ENCODE measurements at places on chromosomes 5 and 9.
A peak's percentile ranks its signal among the peaks of the same experiment; 100 is the strongest.

GRCh38 chr5:146878476-146879172 is at the start of gene PPP2R2B:
TSS of gene PPP2R2B (minus strand) at chr5:146878757.
- no peak for DNase-seq

- DNase-seq, result no peak
These were observed 19.0 kb upstream of the SPINK4 start for GRCh38 chr9:33220681-33221567.

DNA sequence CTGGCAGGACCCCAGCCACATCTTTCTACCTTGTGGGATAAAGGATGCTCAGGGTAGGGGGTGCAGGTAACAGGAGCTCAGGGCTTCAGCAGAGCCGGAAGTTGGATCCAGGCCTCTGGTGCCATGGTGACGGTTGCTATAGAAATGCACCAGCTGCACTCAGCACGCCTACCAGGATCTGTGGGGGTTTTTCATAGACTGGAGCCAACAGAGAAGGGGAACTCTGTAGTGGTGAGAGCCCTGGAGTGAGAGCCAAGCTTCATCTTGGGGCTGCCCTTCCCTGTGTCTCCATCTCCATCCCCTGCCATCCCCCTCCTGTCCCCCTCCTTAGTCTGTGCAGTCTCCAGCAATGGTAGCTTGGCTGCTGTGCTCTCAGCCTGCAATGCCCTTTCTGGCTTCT is 27.5 kb upstream of the BOD1 start:
- peak; percentile 31 for DNase-seq

GRCh38 chr9:31774571-31774970 is 609.9 kb upstream of the ACO1 start:
- no peak for DNase-seq

- no peak for DNase-seq
These were observed 13.5 kb downstream of the TXNDC15 start for GRCh38 chr5:134887593-134888159.

DNA sequence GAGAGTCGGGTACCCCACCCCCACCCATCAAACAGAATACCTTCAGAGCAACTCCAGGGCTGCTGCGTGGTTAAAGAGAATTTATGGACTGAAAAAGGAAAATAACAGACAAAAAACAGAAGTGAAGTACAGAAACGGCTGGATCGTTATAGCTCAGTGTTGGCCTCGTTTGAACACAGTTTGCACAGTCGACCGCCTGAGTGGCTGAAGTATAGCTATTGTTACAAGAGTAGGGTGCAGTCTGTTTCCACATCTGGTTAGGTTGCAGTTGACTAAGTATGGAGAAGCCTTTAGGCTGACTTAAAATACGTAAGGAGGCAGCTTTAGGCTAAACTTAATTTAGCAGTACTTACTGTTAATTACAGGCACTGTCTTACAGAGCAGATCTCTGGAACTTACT is 121.2 kb downstream of the GCNT1 start:
- DNase-seq, result no peak

DNA sequence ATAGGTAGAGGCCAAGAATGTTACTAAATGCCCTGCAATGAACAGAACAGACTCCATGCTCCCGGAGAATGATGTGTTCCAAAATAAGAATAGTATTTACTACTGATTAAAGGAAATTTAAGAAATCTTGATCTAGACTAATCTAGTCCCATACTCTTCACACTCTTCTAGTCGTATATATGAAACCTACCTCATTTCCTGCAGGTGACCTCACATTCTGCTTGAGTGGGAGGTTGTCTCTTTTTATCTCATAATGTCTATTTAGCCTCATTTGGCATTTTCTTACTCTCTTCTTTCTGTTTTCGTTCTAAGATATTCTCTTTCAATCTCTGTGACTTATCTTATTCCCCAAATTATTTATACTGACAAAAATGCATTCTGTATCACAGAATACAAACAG is 9.2 kb upstream of the SHOC1 start:
- DNase-seq, result no peak

GRCh38 chr9:120852240-120853010 is 9.7 kb upstream of the PSMD5 start:
- no peak for DNase-seq

DNA sequence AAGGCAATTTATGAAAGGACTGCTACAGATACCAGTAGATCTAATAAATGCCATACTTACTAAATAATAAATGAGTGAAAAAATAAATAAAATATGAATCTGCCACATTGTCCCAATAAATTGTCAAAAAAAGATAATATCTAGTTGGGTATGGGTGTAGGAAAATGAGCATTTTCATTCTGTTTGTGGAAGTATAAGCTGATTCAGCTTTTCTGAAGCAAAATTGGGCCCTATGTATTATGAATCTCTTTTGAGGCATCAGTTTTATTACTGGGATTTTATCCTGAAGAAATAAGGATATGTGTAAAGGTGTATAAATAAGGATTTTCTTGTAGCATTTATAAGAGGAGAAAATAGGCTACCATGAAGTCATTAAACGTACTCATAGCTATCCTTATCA is 46.1 kb downstream of the CAVIN4 start:
- DNase-seq, result no peak

- peak; percentile 4 for DNase-seq
These were observed 134.1 kb downstream of the NDUFS4 start for GRCh38 chr5:53694520-53695022.

- DNase-seq, result peak; percentile 50
These were observed 121.9 kb upstream of the GRHPR start for GRCh38 chr9:37300620-37301019.

- no peak for DNase-seq
These were observed 68.6 kb upstream of the MAP3K1 start for GRCh38 chr5:56746553-56747339.

DNA sequence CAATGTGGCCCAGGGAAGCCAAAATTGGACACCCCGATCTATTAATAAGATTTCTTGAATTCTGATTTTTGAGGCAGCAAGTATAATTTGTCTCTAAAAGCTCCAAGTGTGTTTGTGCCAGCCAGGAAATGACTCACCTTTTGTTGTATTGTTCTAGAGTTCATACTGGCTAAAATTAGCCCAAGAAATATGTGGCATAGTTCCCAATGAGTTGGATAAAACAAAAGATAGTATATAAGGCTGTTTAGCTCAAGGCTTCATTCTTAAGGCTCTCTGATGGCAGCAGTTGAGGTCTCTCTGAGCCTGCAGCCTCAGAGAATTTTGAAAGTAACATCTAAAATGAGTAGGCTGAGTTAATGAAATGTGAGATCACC is 21.6 kb downstream of the HMGXB3 start:
- DNase-seq, result peak; percentile 81

DNA sequence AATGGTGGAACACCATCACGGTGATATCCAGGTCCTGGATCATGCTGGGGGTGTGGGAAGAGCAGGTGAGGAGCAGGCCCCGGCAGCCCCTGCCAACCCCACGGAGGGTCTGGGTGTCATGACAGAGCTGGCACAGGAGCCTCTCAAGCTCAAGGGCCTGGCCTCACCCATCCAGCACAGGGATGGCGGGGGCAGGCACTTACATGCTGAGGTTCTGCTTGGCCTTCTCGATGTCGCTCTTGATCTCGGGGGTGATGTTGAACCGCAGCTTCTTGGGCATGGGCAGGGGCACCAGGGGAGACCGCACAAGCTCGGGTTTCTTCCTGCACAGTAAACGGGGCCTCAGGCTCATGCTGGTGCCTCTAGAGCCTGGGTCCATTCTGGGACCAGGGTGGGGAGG is 12.3 kb downstream of the CRAT start:
- DNase-seq, result no peak

DNA sequence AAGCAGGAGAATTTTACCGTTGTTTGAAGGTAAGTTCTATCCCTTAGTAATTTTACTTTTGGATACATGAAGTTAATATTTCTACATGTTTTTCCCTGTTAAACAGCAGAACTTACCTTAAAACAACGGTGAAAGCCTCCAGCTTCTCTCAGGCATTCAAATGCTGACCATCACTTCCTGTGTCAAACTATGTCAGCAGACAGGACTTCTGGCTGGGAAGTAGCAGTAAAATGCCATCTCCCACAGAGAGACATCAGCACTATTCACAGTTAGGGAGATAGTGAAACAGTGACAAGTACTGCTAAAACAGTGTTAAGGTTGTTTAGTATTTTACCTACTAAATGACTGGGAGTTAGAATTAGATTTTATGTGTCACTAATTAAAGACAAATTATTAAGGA is 34.2 kb upstream of the GOLGA1 start:
- DNase-seq, result peak; percentile 71

DNA sequence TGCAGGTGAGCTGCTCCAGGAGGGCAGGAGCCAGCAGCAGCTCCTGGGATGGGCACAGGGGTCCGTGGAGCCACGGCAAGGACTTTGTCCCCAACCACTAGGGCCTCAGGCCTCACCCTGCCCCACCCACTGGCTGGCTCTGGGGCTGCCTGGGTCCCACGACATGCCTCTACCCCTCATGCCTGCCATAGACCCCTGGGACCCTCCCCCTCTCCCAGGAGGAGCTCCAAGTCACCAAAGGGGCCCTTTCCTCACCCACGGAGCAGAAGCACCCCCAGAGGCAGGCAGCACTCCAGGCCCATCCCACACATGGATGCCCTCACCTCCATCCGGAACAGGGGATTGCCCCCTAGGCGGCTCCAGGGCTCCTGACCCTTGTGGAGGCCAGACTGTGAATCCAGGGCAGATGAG is 6.5 kb downstream of the ABCA2 start:
- DNase-seq, result no peak

- DNase-seq, result no peak
These were observed 2.8 kb upstream of the STOML2 start for GRCh38 chr9:35105571-35106342.

DNA sequence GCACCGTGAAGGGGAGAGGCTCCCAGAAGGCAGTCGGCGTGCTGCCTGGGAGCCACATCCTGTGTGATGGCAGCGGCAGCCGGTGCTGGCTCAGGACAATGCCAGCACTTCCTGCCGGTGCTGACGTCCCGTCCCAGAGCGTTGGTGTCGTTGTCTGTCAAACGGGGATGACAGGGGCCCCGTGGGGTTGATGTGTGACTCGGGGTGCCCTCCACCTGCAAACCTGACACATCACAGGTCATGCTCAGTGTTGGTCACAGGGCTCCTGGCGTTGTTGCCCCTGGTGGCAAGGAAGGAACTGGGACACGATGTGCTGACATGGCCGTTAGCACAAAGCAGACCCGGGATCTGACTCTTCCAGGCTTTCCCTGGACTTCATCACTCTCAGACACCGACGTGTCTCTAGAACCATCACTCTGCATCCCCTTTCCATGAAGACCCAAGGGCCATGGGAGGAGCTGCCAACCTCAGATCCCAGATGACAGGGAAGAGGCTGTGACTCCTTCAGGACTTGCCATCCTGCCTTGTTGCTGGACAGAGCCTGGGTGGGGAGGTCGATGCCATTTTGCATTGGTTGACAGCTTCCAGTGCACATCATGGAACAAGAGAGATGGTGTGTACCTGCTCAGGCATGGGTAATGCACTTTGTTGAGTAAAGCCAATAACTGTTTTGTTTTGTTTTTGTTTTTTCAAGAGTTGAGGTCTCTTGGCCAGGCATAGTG is 21.5 kb downstream of the PLPP7 start:
- no peak for DNase-seq

DNA sequence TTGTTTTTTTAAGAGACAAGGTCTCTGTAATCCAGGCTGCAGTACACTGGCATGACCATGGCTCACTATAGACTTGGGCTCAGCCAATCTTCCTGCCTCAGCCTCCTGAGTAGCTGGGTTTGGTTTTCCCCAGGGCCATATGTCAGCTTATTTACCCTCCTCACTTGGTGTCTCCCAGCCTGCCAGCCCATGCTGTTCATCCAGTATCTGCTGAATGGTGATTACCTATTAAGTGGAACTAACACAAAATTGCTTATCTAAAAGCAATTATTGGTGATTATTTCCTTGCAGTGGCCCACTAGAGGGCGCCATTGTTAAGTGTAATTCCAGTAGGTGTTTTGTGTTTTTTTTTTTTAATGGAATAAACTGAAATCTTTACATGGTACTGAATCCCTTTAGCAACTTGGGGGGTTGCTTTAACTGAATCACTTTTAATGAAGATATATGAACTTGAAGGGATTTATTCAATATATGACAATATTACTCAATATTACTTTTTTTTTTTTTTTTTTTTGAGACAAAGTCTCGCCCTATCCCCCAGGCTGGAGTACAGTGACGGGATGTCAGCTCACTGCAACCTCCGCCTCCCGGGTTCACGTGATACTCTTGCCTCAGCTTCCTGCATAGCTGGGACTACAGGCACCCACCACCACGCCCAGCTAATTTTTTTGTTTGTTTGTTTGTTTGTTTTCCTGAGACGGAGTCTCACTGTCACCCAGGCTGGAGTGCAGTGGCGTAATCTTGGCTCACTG is 13.8 kb downstream of the EXOSC2 start:
- peak; percentile 83 for DNase-seq

GRCh38 chr5:44881266-44881665 is 72.5 kb downstream of the MRPS30 start:
- DNase-seq, result no peak

DNA sequence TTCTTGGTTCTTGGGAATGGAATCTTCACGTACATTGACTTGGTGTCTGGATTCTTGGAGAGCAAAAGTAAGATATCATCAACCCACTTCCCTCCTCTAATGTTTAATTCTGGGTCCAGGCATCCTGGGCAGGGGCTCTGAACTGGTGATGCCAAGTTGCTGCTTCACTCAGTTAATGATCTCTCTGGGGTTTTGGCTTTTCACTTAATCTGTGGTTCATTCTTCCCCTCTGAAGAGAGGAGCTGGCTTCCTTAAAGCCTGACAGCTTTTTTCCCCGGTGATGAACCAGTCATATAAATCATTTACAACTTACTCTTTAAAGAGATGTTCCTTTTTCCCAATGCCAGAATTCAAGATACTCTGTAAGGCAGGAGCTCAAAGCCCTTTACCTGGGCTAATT is 65.9 kb downstream of the ARHGAP26 start:
- DNase-seq, result no peak

- DNase-seq, result no peak
These were observed 8.7 kb downstream of the SETD9 start for GRCh38 chr5:56918054-56918453.

DNA sequence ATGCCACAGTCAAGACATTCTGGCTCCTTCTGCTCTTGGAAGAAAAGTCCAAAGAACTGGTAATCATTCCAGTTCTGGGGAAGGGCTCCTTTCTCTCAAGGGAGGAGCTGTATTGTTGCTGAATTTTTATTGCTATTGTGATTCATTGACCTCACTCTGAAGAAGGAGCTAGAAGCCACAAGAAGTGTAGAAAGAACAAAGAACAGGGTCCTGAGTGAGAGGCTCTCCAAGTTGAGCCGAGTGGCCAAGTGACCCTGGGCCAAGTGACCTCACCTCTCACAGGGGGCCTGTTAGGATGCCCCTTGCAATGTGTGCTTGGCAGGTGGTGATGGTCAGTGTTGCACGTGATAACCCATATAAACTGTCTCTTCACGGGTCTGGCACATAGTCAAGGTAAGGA is 173.3 kb downstream of the FGF18 start:
- no peak for DNase-seq

DNA sequence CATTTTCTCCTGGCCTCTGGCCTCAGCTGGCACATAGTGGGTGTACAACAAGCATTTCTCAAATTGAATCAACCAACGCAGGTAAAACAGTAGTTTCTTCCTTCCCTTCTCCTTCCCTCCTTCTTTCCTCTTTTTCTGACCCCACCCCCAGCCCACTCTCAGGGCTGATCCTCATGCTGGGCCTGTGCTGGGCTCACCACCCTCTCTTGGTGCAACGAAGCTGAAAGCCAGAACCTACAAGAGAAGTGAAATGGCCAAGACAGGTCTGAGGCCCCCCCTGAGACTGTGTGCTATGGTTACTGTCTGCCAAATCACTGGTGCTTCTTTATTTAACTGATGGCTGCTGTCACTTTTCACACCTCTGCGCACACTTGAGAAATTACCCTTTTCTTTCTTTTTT is 53.0 kb upstream of the BOD1 start:
- no peak for DNase-seq

All from choroid plexus epithelial cell (primary cell).